ENCODE measurements at places on chromosomes 2 and 18.
A peak's percentile ranks its signal among the peaks of the same experiment; 100 is the strongest.

DNA sequence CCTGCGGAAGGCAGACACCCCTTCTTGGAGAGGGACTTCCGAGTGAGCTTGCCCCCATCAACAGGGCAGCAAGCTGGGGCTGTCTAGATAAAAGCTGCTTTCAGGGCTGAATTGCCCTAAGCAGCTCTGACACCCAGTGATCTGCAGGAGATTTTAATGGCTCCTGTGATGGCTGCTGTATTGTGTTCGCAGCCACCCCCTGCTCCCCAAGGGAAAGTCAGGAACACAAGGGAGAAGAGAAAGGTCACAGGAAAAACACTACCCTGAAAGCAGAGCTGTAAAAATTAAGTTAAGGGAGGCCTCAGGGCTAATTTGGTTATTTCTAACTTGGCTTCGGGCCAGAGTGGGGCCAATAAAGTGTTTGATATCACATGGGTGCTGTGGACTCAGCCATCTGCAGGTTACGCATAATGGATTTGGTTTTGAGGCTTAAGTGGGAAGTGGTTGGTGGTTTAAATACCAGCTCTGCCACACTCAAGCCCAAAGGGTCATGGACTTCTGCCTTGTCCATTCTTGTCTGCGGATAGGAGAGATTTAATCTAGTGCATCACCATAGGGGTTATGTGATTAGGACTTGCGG is 147.6 kb downstream of the CLIP4 start:
- DNase-seq, result no peak

DNA sequence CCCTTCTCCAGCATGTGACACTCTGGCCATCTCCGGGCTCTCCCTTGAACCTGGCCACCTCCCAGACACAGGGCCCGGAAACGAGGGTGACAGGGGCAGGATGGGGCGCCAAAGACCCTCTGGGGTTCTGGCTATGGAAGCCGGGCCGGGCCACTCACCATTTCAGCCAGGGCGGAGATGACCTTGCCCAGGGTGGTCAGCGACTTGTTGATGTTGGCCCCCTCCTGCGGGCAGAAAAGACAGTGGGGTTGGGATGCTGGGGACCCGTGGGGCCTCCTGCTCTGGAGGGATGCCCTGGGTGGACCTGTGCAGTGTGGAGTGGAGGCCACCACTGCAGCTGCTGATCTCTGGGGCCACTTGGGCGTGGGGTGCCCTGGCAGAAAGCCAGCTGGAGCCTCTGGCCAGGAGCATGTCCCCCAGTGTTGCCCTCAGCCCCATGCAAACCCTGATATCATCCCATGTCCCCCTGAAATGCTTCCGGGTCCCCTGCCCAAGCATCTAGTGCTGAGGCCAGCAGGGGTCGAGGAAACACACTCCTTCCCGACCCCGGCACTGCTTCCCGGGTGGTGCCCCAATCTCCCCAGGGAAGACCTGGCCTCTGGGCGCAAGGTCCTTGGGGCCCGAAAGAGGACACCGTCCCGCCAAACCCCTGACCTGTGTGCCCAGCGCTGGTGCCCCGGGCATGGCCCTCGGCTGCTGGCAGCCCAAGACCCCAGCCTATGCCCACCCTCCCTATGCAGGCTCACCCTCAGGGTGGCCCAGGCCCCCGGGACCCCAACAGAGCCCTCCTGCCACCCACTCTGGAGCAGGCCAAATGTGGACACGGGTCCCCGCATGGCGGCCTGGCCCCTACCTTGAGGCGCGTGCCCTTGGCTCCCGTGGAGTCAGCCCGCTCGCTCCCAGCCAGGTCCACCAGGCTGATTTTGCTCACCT is 36.9 kb downstream of the KIF1A start:
- no peak for DNase-seq

DNA sequence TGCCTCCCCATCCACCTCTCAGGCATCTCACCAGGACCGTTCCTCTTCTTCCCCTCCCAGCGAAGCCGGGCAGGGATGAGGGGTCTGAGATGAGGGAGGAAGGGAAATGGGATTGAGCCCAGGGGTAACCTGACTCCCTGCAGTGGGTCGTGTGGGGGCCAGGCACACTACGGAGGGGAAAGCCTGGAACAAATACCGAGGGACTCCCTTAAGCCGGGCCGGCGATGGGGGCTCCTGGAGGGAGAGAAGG is 250 bp upstream of the SPEG start:
- DNase-seq, result no peak

- DNase-seq, result no peak
These were observed 50.9 kb downstream of the TTN start for GRCh38 chr2:178756343-178756742.

DNA sequence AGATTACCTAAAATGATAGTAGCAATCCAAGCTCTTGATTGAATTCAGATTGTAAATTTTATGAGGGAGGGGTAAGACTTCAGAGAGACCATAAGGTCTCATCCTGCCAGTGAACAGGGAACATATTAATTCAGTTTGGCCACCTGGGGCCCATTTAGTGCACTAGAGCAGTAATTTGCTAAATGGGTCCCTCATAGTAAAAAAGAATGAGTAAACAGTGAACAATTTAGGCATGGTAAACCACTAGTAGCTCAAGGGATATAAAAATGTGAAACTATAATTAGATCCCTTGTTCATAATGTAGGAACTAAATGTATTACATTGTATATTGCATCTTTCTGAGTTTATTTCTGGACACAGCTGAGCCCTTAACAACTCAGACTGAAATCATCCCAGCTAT is 4.9 kb upstream of the PHLPP1 start:
- no peak for DNase-seq

GRCh38 chr18:48669991-48670750 is 131.3 kb downstream of the CTIF start:
- no peak for DNase-seq

DNA sequence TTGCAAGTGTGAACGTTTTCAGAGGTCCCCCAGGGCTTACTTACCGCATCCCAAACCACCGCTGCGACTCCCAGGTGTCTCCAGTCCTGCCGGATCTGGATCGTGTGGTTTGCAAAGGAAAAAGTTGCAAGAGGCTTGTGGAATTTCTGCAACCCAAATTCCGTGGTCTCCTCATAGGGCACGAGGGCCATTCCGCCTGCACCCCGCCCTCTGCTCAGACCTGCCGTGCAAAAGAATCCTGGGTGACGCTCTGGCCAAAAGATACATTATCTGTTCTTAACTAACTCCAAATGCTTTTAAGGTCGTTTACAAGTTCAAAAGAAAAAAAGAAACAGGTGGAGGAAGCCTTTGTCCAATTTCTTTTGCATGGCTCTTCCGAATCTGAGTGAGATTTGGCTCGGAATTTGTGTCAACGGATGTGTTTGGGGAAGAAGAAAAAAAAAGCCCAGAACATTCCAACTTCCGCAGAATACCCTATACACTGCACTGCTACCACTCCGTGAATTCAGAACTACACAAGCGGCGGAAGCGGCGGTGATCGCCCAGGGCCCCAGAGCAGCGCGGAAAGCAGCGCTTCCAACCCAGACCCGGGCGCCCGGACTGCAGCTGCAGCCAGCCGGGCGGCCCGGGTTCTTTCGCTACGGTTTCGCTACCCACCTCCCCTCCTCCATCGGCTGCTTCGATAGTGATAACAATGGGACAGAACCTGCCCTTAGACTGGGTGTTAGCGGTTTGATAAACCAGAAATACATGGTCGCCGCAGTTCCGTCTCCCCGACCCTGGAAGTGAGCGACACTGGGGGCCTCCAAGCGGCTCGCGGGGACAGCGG is 795 bp downstream of the METTL21A start:
- peak; percentile 81 for DNase-seq

- DNase-seq, result no peak
These were observed 151.5 kb upstream of the MYCN start for GRCh38 chr2:15788830-15789229.

DNA sequence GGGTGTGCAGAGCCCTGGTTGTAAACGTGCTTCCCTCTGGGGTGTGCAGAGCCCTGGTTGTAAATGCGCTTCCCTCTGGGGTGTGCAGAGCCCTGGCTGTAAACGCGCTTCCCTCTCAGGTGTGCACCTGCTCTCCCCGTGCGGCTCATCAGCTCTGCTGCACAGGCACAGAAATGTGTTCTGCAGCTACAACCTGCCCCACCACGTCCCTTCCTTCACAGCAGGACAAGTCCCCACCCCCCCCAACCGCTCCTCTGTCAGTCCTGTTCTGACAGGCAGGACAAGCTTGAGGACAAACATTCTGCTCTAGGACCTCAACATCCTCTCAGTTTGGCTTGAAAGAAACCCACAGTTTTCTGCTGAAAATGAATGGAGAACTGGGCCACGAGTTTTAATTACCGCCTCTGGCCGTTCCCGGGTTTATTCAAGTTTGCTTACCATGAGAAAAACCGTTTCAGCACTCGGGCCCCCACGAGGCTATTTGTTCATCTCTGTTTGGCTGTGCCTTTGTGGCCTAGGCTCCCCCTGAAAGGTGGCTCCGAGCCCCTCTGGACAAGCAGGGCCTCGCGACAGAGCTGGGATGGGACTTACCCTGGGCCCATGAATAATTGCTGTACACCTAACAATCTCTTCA is 81.0 kb upstream of the ASB18 start:
- no peak for DNase-seq

GRCh38 chr2:3628800-3629199 is 29.2 kb upstream of the ALLC start:
- DNase-seq, result no peak

GRCh38 chr2:84770280-84770679 is 110.6 kb downstream of the TRABD2A start:
- no peak for DNase-seq

GRCh38 chr2:28880193-28880592 is 10.1 kb upstream of the TRMT61B start:
- DNase-seq, result no peak

DNA sequence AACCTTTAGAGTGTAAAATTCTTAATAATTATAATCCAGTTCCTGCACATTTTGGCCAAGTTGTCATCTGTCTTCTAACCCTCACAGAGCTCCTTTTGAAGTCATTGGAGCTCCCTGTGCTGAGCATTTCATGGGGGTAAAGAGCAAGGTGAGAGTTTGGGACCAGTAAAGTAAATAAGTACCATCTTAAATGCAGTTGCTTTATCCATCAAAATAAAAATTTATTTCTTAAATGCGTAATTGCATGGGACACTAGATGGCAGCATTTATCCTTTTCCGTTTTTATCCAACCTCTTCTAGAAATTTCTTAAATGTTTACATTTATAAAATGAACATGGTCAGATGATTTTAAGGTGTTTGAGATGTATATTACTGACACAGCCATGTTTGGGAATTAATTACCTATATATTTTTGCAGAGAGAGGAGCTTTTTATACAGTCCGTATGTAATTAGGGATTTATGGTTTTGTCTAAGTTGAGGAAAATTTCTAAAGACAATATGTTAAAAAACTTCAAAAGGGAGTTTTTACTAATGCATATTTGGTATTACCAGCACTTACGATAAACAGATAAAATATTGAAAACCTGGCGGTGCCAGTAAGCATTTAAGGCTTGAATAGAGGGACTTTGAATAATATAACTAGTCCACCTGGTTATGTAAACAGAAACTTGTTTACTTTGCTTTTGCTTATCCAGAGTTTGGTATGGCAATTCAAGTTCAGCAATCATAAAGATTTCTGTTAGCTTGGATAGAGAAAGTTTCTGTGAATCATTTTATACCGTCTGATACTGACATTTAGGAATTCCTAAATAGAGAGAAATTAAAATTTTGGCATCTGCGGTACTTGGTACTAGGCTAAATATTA is 54.5 kb downstream of the ACSL3 start:
- no peak for DNase-seq

GRCh38 chr2:207892716-207893402 is 123.2 kb upstream of the FZD5 start:
- no peak for DNase-seq

GRCh38 chr2:207394203-207394781 is 135.5 kb upstream of the CREB1 start:
- DNase-seq, result peak; percentile 66

DNA sequence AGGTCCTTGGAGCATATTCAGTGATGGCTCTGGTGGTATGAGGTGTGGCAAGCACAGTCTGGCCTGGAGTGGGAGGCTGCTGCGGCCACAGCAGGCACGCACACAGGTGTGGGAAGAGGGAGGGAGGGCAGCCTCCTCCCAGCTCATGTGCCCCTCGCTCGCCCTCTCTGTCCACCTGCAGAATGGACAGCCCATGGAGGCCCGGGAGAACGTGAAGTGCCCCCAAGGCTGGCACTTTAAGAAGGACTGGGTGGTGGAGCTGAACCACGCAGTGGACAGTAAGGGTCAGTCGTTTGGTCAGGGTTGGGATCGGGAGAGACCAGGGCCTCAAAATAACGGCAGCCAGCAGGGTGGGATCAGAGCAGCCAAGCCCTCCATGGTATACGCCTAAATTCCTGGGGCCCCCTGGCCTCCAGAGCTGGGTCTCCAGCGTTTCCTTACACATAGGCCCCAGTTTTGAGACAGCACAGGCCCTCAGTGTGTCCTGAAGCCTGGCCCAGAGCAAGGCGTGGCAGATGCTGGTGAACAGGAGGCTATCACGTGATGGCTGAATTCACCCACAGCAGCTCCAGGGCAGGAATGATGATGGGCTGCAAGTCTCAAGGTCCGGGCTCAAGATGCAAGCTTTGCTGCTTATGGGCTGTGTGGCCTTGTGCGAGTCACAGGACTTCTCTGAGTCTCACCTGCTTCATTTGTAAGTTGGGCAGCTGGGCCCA is 47.9 kb downstream of the FER1L5 start:
- no peak for DNase-seq

DNA sequence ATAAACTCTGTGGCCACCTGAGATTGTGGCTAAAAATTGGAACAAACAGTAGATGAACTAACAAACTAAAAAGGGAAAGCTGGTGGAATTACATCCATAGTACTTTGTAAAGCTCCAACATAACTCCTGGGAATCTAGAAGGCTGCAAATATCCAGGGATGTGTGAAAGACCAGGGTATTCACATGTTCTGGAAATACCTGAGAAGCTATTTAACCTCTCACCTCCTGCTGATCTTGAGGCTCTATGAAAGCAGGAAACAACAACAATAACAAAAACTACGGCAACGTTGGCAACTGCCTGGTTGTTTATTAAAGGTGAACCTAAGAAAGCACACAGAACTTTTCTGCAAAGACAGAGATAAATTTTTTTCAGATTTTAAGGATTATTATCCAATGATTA is 171.3 kb downstream of the CCDC178 start:
- DNase-seq, result no peak

DNA sequence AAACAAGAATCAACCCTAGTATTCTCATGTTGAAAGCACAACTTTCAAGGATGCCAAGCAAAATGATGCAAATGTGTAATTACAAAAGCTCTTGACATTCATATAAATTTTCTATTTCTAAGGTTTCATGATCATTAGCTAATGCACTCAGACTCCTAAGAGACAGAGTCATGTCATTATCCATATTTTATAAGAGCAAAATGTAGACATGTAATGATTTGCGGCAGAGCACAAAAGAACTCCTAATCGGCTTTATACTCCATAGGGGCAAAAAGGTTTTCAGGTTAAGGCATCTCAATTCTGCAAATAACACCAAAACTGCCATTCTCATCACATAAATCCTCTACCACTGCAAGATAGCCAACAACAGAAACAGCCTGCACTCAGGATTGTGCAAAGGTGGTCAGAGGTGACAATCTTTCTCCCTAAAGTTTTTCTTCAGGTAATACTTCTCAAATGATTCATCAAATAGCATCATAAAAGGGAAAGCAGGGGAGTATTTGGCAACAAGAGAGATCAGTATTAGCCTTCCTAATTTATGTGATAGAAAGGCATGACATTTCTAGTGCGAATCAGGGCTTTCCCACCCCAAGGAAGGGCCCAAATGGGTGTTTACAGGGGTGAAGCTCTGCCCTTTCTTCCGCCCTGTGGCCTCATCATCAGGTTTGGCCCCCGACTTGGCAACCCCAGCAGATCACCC is 64.7 kb downstream of the STK39 start:
- DNase-seq, result no peak

Measured in iris pigment epithelial cell (primary cell).